Activated CD4-positive, alpha-beta T cell treated with anti-CD3 and anti-CD28 coated beads, Interleukin-2, amount 10 ng/mL, durations not matched to agents 7 days and 5 days (primary cell): ENCODE measurements at places on chromosomes 13 and 19.

GRCh38 chr19:1079566-1080111 lies 12.7 kb downstream of the ARHGAP45 start:
- DNase-seq, result peak; percentile 83

- peak; percentile 63 for DNase-seq
Observed at GRCh38 chr13:114132419-114133121, at the start of gene RASA3. Gene RASA3, minus strand, starts transcription at chr13:114132623. Its CDS starts 134 bp downstream, at chr13:114132489.

DNA sequence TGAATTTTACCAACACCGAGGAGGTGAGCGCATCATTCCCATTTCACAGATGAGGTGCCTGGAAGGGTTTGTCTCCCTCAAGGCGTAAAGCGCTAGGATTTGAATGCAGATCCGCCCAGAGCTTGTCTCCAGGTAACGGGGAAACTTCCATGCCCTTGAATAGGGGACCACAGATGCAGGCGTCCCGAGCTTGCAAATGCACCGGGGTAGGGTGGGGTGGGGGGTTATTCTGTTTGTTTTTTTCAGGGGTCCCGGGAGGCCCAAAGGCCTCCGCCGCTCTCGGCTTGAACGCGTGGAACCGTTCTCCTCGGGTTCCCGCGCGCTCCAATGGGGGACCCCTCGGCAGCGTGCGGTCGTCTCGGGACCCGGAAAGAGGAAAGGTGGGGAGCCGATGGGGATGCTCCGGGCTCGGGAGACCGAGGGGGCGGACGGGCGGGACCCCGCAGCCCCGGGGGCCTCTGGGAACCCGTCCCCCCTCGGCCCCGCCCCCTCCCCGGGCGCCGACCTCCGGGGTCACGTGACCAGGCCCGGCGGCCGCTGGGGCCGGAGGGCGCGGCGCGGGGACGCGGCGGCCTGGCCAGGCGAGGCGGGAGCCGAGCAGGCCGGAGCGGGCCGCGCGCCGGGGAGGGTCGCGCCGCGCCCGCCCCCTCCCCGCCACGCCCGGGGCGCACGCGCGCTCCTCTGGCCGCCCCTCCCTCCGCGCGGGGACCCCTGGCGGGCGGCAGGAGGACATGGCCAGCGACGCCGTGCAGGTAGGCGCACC lies at the start of gene PKN1:
Gene PKN1, plus strand, starts transcription at position 516 of the 763 bp plus-strand sequence. Its CDS starts 216 bp downstream, at position 732.
- peak; percentile 48 for DNase-seq

DNA sequence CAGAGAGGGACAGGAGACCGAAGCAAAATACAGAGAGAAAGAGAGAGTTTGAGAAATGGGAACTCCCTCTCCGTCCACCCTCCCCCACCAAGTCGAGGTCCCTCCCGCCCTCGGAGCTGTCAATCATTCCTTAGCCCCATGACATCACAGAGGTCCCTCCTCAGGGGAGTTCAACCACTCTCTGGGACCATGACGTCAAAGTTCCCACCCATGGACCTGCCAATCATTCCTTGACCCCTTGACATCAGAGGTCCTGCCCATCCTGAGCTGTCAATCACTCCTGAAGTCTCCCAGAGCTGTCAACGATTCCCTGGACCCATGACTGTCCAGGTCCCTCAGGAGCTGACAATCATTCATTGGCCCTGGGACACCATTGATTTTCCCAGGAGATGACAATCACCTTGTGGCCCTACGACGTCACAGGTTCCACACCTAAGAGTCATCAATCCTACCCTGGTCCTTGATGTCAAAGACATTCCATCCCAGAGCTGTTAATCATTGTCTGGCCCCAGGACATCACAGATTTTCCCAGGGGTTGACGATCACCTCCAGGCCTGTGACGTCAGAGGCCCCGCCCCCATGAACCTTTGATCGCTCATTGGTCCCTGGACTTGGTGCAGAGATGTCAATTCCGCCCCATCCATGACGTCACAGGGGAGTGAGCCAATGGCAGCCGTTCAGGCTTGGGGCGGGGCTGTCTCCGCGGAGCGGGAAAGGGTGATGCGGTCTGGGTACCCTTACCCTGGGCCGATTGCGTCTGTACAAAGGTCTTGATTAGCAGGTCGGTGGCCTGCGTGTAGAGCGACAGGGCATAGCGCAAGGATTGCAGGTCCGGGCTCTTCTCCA lies 61.7 kb downstream of the COLGALT1 start:
- DNase-seq, result no peak

DNA sequence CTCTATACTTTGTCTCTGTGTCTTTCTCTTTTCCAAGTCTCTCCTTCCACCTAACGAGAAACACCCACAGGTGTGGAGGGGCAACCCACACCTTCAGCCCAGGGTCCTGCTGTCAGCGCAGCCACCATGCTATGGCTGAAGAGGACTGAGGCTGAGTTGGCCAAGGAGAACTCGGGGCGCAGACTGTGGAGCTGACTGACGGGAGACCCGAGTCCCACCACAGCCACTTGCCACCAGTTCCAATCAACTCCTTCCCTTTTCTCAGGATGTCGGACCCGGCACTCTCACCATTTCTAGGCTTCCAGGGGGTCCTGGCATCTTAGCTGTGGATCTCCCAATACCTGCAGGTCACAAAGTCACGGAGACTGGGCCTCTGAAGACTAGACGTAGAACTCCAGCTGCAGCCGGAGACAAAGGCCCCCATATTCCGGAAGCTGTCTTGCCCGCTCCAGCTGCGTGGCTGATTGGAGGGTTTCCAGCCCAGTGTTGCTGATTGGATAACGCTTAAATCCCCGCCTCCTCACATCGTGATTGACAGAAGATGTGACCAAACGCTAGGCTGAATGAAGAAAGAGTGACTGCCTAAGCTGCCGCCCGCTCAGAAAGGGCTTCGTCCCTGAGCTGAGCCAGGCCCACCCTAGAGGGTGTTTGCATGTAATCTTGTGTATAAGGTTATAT lies 63.6 kb downstream of the ZNF429 start:
- peak; percentile 92 for DNase-seq

DNA sequence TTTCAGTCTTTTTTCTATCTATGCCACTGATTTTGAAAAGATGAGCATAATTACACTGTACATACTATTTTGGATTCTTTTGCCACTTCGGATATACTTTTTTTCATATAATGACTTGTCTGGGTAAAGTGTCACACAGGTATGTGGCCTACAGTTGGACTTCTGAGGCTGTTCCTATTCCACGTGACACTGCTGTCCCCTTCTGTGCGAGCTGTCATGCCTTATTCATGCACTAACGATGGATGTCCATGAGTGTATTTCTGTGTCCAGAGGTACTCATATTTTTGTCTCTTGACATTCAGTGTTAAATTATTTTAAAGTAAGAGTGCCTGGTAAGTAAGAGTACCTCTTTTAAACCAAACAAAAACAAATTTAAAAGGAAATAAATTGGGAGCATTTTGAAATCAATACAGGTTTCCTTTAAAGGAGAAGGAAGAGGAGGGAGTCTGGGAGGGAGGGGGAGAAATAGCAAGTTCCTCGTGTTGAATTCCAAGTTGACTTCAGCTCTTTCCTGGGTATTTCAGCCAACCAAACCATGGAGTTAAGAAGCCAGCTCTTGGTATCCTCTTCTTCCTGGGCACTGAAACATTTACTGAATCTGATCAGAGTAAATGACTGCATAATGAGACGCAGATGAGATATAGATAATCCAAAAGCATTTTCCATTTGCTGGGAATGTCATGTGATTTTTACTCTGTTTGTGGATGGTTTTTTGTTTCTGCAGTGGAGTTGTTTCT lies 61.3 kb downstream of the TNFRSF19 start:
- DNase-seq, result no peak

- peak; percentile 32 for DNase-seq
Observed at GRCh38 chr19:12828494-12828893, 5.9 kb downstream of the RTBDN start.

GRCh38 chr13:86201477-86201876 lies 402.3 kb upstream of the SLITRK6 start:
- no peak for DNase-seq

GRCh38 chr13:32261567-32261966 lies 53.6 kb downstream of the ZAR1L start:
- no peak for DNase-seq

DNA sequence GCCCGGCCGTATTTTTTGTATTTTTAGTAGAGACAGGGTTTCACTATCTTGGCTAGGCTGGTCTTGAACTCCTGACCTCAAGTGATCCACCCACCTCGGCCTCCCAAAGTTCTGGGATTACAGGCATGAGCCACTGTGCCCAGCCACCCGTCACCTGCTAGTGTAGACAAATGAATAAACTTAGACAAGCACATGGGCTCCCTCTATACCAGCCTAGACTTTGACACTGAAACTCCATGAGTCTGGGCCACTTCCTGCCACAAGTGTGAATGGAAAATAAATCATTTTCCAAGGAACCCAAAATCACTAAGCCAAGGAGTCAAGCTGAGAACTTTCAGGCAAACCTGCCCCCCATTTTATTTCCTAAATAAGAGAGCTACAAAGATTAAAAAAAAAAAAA lies 27.0 kb upstream of the TPT1 start:
- DNase-seq, result no peak

DNA sequence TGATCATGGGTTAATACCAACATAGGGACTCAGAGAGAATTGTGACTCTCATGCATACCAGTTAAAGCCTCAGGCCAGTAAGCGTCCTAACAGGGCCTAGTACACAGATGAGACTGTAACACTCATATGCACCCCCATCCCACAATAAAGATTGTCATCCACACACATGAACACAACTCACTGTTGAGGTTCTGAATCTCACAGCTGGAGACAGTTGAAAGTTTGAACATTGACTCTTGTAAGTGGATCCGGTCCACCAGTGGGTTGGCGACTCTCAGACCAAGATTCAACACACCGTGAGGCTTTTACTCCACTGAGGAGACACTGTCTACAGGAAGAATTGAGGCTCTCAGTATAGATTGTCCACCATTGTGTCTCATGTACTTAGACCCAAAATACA lies 88.1 kb downstream of the ZNF429 start:
- DNase-seq, result no peak

DNA sequence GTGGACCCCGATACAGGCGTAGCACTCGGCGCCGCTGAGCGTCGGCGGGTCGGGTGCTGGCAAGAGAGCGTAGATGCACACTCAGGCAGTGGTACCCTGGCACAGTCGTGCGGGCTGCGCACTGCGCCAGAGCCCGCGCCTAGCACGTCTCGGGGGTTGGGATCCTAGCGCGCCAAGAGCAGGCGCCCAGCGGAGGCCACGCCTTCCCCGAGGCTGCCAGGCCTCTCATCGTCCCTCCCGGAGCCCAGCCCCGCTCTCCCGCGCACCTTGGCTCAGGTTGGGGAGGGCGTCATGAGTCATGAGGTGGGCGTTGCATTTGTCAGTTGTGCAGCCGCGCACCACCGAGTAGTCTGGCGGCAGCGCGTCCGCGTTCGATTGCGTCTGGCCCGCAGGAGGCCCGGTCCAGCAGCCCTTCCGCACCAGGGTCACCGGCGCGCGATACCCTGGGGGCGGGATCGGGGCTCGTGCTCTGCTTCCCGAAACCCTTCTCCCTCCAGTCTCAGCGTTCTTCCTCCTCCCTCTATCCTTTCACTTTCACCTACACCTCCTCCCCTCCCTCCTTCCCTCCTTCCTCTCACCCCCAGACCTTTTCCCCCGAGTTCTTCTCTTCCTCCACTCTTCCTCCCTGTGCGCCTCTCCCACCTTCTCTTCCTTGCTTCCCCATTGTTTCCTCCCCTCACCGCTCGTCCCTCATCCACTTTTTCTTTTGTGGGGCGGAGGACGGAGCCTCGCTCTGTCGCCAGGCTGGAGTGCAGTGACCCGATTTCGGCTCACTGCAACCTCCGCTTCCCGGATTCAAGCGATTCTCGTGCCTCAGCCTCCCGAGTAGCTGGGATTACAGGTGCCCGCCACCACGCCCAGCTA lies 3.5 kb downstream of the LYPD5 start:
- peak; percentile 41 for DNase-seq

GRCh38 chr19:956766-957440 lies 27.2 kb upstream of the WDR18 start:
- DNase-seq, result no peak

DNA sequence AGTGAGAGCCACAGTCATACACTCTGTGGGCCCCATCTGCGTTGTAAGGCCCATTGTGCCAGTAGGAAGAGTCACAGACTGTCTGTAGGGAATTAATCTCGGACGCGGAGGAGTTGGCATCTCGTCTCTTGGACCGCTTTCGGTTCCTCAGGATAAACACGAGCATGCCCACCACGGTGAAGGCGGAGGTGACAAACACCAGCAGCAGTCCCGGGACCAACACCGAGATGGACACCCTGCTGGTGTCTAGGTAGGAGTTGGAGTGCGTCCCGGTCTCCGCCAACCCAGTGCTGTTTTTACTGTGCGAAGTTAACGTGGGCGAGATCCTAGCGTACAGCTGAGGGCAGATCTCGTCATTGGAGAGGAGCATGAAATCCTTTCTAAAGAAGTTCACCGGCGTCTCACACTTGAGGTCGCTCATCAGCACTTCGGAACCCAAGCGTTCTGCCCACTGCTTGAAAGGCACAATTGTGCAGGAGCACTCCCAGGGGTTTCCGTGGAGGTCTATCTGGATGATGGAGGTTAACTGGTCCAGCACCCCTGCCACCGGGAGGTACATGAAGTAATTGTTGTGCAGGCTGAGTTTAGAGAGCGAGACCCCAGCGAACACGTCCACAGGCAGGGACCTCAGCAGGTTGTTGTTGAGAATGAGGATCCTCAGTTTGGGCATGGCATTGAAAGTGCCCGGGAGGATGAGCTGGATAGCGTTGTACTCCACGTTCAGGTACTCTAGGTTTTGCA lies 2.7 kb downstream of the SLITRK1 start:
- no peak for DNase-seq

- no peak for DNase-seq
Observed at GRCh38 chr13:30830638-30830965, 75.5 kb upstream of the MEDAG start.

DNA sequence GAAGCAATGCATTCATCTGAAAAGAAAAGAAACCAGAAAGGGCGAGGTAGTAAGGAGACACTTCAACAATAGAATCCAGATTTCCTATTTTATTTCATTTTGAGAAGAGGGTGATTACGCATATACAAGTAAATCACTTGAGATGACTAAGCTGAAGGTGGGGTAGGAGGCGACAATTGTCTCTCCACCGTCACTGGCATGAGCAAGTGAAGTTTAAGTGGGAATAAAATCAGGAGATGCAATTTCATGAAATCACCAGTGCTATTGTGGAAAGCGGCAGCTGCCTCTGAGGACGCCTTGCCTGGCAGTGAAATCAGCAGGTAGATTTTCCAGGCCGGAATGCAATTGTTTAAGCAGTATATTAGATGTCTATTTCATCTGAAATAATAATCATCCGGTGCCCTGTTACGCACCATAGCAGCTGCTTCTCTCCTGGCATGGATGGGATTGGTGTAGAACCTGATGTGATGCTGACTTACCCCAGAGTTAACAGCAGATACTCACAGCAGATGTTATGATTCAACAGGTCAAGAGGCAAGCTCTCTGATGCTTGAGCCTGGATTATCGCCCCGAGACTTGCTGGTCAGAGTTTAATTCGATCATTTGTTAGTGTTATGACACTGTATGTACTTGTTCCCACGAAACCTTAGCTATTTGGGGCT lies 64.3 kb downstream of the RASL11A start:
- no peak for DNase-seq
